Activated gamma-delta T cell treated with Interleukin-2 at 50 U/mL for 16 hours (primary cell): ENCODE measurements at places on chromosomes 3 and 15.
A peak's percentile ranks its signal among the peaks of the same experiment; 100 is the strongest.

GRCh38 chr15:86193716-86194380, 114.2 kb downstream of the AGBL1 start:
- no peak for DNase-seq

DNA sequence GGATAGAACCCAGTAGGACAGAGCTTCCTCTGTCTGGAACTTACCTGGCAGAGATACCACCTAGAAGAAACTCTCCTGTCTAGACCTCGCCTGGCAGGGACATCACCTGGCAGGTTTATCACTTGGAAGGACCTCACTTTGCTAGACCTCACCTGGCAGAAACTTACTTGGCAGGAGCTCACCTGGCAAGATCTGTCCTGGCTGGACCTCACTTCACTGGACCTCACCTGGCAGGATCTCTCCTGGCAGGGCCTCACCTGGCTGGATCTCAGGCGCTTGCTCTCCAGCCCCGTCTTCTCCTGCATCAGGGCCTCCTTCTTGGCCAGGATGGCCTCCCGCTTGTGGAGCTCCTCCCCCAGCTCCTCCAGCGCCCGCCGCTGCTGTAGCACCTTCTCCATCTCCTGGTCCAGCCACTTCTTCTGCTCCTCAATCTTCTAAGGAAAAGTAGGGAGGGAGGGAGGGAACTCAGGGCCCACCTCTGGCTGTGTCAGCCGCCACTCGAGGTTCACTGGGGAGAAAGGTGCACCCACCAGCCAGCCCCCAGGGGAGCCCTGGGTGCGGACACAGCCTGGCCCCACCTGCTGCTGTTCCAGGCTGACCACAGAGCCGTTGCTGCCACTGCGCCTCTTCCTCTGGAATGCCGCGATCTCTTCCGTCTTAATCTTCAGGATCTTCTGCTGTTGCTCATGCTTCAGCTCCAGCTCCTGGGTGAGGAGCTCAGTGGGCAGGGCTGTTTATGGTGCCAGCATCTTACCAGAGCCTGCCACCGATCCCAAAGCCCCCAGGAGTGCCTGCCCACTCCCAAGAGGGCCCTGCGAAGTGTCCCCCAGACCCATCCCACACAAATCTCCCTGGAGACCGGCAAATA, 22.5 kb downstream of the KIF7 start:
- DNase-seq: no peak

DNA sequence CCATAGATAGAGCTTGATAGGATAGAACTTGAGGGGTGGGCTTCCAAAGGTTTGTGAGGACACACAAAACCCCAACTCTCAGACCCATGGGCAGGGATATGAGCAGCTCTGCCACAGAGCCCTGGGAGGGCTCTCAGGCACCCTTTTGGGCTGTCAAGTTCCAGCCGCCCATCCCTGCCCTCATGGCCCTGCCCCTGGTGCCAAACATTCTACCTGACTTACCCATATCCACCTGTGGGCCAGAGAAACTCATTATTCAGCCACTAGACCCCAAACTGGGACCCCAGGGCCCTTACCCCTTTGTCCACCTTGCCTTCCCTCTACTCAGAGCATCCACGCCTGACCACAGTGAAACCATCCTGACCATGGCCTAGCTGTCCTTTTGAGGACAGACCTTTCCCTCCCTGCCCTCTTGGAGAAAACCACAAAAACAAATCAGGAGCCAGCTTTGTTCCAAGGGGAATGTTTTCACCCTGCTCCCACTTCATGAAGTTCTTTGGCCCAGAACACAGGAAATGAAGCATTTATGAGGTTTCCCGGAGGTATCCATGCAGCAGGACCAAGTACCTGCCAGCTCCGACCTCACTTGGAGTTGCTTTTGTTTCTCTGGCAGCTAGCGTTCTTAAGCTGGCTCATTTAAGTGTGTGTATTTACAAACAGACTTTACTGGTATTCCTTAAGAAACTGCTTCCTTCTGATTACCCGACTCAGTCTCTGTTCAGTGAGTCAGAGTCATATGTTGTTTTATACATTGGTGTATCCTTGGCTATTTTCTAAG, 34.2 kb upstream of the GALNT15 start:
- no peak for DNase-seq

DNA sequence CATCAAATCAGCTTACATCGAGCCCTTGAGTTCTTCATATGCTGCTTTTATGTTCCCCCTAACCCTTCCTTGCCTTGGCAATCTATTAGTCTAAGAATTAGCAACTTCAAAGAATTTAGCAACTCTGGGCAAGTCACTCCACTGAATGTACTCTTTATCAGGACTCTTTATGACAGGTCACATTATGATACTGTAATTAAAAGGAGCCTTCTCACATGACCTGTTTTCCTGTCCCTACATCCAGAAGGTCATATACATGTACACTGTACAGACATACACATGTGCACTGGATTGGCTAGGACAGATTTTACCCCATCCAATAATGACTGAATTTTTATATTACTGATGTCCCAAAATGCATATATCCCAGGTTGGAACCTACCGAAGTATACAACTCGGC, 463.1 kb downstream of the SHQ1 start:
- no peak for DNase-seq

- DNase-seq: no peak
These were observed 7.0 kb downstream of the SUCLG2 start for GRCh38 chr3:67647390-67647878.

DNA sequence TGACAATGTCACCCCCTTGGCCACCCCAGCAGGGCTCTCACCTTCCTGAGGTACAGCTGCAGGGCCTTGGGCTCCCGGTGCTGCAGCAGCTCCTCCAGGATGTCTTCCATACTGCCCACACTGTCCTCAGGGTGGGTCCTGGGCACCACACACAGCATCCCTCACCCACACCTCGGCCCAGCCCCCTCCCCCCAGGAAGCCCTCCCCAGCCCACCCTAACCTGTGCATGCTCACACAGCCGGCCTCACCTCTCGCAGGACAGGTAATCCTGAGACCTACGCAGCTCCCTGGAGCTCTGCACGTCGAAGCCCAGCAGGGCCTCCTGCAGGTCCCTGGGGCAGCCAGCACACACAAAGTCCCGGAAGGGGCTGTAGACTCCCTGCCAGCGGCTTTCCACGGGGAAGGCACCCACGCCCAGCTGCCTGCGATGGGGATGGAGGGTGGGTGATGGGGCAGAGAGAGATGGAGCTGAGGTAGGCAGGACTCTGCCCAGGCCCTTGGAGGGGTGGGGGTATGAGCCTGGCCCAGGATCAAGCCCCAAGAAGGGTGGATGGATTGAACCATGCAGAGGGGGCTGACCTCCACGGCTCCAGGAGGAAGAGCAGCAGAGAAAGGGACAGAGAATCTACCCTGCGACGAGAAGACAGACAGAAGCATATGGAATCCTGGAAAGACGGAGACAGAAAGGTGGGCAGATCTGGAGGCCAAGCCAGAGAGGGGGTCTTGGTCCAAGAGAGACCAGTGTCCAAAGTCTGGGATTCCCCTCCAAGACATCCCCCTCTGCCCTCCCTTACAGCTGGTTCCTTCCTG, 16.7 kb downstream of the ALS2CL start:
- no peak for DNase-seq

DNA sequence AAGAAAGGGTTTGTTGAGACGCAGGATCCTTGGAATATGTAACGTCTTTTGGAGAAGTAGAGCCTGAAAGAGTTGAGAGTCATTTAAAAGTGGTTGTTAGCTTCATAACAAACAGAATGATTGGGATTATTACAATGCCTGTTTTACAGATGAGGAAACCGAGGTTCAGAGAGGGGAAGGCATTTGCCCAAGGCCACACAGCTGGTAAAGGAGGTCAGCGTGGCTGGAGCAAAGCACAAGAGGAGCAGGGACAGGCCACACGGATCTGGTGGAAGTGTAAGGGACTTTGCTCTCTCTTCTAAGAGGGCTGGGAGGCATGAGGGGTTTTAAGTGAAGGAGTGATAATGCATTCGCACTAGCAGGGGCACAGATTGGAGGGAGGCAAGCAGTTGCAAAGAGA, 6.2 kb upstream of the OXTR start:
- no peak for DNase-seq

DNA sequence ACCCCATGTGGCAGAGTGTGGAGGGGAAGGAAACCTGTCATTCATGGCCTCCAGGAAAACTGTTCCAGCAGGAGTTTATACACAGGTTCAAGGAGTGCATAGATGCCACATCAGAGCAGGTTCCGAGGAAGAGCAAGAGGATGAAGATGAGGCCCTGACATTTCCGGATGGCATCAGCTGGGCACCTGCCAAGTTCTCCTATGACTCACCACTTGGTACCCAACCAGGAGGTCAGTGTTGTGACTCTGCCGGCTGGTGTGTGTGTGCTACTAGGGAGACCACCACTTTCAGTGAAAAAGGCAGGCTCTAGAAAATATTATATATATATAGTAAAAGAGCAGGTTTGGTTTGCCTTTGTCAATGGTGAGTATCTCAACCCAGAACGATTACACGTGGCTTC, 69.3 kb downstream of the NTRK3 start:
- no peak for DNase-seq

GRCh38 chr3:24506966-24507775, 12.5 kb upstream of the THRB start:
- DNase-seq: no peak

DNA sequence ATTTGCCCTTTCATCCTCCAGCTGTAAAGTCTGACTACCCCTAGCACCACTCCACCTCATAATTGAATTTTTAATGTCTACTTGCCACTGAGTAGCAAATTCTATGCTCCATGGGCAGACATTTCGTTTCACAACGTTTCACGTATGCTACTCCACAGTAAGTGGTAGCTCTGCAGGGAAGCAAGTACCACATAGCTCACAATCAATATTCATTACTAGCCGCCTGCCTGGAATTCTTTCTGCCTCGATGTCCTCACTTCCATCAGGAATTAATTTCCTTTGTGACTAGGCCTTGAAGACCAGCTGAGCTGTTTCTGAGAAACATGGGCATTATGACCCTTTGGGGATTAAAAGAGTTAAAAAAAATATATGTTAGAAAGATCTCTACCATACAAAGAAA, 15.3 kb downstream of the NPTN start:
- DNase-seq: no peak

- DNase-seq: no peak
These were observed 43.1 kb downstream of the XXYLT1 start for GRCh38 chr3:195227871-195228270.

- no peak for DNase-seq
These were observed 303.9 kb upstream of the SLCO3A1 start for GRCh38 chr15:91549581-91549980.

DNA sequence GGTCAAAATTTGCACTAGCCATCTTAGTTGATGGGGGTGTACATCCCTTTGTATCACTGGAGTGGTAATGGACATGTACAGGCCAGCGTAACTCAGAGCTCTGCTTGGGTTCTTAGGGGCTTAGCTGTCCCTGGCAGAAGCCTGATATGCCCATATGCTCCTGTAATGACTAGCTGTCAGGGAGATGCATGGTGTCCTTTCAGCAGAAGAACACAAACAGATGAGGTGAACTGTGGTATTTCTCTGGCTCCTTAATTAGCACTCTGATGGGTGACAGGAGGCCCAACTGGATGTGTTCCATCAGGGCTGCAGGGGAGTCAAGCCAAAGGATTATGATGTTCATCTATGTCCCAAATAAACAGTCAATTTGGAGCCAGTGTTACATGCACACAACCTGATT, 774.5 kb downstream of the AGBL1 start:
- no peak for DNase-seq

- DNase-seq: no peak
These were observed 34.6 kb upstream of the THRB start for GRCh38 chr3:24529210-24529609.

DNA sequence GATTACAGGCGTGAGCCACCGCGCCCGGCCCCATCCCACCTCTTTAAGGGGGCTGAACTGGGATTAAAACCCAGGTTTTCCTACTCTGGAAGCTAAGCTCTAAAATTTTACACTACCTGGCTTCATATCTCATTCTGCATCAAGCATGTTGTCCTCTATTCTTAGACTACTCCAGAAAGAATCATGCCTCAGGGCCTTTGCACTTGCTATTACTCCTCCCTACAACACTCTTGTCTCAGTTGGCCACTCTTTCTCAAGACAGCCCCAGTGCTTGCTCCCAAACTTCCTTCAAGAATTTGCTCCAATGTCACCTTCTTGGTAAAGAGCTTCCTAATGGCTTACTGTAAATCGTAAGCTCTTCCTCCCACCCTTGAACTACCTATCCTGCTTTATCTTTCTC, 521.7 kb downstream of the MAGI1 start:
- DNase-seq: no peak

DNA sequence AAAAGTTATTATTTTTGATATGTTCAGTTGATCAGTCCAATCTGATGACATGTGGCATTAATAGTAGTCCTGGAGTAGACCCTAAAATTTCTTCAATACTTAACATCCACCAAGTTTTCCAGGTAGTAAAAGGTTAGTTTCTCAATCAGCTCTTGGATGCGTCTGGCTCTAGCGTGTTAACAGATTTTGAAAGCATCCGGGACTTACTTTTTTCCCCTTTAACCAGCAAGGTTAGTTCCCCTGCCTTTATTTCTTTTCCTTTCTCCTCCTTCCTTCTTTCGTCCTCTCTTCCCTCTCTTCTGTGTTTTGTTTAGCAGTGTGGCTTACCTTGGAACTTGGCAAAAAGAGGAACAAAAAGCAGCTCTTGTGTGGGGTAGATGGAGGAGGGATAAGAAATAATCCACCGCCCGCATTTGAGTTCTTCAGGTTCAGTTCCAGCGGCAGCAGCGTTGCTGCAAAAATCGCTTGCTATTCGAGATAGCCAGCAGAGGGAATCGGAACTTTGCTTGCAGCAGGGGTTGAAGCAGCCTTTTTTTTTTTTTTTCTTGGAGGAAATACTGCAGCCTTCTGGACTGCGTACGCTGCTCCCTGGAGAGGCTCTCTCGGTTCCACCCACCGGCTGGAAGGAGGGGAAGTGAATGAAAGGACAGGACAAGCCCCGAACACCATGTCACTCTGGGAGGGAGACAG, at the start of gene RBMS3:
TSS of gene RBMS3 (plus strand) at position 668 of the 690 bp plus-strand sequence.
- peak; percentile 6 for DNase-seq

GRCh38 chr15:75732809-75733451, 20.3 kb upstream of the CSPG4 start:
- no peak for DNase-seq

DNA sequence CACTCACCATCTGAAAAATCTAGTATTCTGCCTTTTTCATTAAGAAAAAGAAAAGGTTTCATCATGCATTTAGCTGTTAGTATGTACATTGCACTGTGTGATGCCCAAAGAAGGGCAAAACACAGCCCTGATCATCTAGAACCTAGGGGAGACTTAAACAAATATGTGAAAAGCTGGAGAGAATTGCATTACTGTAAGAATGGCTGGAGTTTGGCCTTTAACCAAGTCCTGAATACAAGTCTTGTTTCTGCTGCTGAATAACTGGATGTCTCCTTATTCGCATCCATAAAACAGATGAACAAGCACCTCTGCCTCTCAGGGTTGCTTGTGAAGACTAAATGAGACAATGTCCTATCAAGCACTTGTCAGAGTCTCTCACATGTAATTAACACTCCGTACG, 233.4 kb upstream of the LRTM1 start:
- no peak for DNase-seq
